ENCODE measurements at places on chromosomes 2 and 18. TPM values are rescaled to one million over a fixed set of nuclear protein-coding genes. Genes with fewer than 3 reads are reported as not detected.

Gene CIDEA
- total RNA-seq: 0.40 TPM

- peak; percentile 80 for DNase-seq
These were observed 214.4 kb upstream of the EPAS1 start for GRCh38 chr2:46082531-46083485.

GRCh38 chr18:63897072-63897471, 9.6 kb downstream of the SERPINB2 start:
- DNase-seq: no peak

DNA sequence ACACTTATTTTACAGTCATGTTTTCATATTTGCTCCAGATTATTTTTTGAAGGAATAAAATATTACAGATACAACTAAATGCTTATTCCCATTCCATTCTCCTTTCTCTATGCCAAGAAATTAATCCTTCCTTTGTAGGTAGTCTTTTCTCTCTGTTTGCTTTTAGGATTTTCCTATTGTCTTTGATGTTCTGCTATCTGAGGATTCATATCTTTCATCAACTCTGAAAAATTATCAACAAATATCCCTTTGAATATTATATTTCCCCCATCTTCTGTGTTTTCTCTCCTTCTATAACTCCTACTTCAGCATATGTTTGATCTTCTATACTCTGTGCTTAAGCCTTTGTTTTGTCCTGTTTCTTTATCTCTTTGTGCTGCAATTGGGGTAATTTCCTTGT, 260.4 kb upstream of the RBMS1 start:
- no peak for DNase-seq

GRCh38 chr2:234290671-234291070, 206.2 kb downstream of the ARL4C start:
- DNase-seq: no peak

- peak; percentile 78 for DNase-seq
These were observed 84.0 kb downstream of the LIPG start for GRCh38 chr18:49645841-49646351.

Gene RABL2A
- 7.9 TPM for total RNA-seq

- DNase-seq: no peak
These were observed 233.2 kb upstream of the PARD3B start for GRCh38 chr2:204312105-204312504.

DNA sequence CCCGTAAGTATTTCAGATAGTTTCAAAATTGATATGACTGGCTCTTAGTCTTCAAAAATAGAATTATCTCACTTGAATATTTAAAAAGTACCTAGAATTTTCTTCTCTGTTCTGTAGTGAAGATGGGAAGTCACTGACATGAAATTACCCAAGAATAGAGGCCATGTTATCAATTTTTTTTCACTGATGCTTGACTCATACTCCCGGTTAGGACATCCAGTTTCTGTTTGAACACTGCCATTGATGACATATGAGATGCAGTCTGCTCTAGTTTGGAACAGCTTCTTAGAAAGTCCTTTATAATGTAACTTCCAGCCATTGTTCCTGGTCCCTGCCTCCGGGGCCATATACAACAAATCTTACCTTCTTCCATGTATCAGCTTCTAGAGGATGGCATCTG, 26.0 kb downstream of the MAP3K20 start:
- DNase-seq: no peak

DNA sequence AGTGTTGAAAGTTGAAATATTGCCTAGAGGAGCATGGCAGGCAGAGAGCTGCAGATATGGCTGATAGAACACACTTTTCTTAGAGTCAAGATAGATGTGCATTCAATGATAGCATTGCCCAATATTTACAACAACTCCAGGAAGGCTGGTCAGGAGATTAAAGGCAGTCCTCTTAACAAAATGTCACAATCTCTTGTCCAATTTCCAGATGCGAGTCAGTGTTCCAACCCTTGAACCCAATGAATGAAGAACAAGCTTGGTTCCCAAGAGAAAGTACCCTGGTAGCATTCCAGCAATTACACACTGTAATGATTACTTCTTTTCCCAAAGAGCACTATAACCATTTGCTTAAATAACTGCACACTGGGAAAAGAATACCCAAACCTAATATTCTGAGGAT, 839.4 kb upstream of the VRK2 start:
- DNase-seq: no peak

GRCh38 chr18:75264926-75265597, 54.5 kb downstream of the TSHZ1 start:
- DNase-seq: no peak

DNA sequence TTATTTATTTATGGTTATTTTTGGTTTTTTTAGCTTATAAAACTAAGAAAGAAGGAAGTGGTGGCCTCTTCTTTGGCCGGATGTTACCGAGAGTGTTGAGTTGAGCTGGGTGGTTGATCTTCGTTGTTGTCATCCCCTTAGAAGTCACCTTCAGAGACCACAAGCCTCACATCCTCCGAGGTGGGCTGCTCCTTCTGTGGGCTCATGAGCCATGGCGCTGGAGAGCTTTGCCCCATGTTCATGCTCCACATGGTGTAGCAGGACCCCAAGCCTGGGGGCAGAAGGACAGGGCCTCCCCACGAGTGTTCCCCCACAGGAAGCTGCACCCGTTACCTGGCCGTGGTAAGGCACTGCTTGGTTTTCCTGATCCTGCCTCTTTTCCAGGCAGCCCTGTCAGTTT, 23.4 kb downstream of the SNTG2 start:
- DNase-seq: no peak

GRCh38 chr2:198072655-198073054, 268.3 kb downstream of the PLCL1 start:
- no peak for DNase-seq
